ENCODE measurements at places on chromosomes 6 and 20.

DNA sequence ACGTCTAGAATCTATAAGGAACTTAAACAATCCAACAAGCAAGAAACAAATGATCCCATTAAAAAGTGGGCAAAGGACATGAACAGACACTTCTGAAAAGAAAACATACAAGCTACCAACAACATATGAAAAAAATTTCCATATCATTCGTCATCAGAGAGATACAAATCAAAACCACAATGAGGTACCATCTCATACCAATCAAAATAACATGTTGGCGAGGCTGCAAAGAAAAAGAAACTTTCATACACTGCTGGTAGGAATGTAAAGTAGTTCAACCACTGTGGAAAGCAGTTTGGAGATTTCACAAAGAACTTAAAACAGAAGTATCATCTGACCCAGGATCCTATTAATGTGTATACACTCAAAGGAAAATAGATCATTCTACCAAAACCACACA is 243.9 kb upstream of the RUNX2 start:
- DNase-seq: no peak

DNA sequence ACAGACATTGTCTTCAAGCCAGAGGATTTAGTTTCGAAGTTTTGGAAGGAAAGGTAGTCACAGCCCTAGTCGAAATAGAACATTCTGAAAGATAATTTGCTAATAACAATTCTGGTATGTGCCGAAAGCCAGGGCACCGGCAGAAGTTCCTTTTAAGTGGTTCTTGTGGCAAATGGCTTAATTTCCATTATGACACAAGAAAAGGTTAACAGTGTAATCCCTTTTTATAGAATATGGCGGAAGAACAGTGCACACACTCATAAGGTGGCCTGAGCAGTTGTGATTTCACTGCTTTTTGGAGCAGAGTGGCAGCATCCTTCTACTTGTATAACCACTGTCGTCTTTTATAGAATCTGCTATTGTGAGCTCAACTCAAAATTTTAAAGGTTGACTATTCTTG is 152.4 kb downstream of the SASH1 start:
- DNase-seq: no peak

DNA sequence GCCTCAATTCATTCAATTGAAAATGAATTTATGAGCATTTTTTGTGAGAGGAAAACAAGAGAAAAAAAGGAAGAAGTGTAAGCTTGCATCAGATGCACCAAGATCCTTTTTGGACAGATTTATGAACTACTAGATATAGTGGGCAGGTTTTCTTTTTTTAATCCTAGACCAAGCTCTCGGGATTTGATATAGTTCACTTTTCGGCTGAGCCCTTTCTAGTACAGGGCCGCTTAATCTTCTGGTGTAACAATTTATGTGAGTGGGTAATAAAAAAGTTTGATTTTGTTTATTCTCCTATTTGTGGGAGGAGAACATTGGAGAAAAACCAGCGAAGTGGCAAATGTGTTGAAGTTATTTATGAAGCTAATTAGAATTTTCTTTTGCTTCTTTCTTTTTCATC is 538.0 kb downstream of the UTRN start:
- no peak for DNase-seq

DNA sequence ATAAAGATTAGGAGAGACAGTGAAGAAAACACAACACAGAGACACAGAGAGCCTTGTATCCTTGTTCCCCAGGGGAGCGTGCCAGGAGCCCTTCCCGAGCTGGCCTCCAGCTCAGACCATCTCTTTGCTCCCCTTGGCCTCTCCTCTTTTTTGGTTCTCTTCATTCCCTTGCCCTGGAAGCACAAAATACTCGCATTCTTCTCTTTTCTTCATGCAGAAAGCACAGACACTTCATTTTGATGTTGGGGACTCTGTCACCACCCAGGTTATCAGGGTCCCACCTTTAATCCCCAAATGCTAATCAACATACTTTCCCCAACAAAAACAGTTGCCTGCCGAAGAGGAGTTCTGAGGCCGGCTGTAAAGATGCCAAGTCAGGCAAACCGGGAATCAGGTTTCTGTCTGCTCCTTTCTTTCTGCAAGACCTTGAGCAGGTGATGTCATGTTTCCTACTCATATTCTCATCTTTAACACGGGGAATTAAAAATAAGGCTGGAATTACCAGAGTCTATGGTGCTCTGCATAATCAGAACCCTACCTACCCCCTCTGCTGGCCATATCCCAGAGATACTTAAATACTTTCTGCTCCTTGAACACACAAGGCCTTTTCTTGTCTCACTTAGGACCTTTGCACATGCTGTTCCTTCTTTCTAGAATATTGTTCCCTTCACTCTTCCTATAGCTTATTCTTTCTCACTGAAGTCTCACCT is 21.7 kb downstream of the TGM6 start:
- DNase-seq: no peak

DNA sequence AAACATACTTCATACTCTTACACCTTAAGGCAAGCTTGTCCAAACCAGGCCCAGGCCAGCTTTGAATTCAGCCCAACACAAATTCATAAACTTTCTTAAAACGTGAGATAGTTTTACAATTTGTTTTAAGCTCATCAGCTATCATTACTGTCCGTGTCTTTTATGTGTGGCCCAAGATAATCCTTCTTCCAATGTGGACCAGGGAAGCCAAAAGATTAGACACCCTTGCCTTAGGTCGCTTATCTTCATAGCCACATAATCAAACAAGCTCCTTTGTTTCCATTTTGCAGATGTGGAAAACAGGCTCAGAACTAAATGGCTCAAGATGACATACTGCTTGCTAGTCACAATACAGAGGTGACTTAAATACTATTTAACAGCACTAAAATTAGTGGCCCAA is 6.0 kb downstream of the SALL4 start:
- no peak for DNase-seq

DNA sequence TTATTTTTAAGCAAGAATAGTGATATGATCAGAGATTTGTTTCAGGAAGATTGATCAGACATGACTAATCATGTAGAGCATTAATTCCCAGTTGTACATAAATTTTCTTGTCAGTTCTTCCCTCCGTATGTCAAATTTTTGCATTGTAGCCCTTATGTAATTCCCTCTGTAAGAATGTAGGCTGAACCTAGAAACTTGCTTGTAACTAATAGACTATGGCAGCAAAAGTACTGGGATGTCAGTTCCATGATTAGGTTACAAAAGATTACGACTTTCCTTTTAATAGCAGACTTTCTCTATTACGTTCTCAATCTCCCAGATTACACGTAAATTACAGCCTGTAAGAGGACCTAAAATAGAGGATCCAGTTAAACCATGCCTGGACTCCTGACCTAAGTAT is 79.4 kb upstream of the EPHA7 start:
- DNase-seq: no peak

DNA sequence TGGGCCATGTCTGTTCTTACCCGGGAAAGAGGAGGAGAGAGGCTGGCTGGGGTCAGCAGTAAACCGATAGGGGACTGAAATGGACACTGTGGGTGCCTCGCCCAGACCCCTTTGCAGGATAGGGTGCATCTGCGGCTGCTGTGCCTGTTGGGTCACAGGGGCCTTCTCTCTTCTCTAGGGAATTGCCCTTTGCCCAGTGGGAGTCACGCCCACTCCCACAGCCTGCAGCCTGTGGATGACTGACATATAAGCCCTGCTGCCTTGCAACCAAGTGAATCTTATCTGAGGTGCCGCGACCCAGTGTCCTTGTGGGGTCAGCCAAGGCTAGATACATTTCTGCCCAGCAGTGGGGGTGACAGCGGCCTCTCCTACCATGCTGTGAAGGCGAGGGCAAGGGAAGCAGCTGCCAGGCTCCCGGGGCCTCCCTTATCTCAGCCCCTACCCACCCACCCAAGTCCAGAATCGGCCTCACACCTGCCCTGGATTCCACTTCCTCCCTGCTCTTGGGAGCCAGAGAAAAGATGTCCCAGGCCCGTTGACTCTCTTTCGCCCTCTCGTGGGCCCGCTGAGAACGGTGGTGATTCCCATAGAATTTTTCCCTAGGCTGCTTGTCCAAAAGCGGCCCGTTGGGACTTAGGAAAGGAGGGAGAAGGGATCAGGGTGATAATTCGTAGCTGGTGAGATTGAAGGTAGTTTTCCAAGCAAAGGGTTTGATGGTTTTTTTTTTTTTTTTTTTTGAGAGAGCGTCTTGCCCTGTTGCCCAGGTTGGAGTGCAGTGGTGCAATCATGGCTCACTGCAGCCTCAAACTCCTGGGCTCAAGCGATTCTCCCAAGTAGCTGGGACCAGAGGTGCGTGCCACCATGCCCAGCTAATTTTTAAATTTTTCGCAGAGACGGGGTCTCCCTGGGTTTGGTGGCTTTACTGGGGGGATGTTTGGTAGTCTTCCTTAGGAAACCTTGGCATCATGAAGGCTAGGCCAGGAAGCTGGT is 76.4 kb upstream of the RNF24 start:
- no peak for DNase-seq

DNA sequence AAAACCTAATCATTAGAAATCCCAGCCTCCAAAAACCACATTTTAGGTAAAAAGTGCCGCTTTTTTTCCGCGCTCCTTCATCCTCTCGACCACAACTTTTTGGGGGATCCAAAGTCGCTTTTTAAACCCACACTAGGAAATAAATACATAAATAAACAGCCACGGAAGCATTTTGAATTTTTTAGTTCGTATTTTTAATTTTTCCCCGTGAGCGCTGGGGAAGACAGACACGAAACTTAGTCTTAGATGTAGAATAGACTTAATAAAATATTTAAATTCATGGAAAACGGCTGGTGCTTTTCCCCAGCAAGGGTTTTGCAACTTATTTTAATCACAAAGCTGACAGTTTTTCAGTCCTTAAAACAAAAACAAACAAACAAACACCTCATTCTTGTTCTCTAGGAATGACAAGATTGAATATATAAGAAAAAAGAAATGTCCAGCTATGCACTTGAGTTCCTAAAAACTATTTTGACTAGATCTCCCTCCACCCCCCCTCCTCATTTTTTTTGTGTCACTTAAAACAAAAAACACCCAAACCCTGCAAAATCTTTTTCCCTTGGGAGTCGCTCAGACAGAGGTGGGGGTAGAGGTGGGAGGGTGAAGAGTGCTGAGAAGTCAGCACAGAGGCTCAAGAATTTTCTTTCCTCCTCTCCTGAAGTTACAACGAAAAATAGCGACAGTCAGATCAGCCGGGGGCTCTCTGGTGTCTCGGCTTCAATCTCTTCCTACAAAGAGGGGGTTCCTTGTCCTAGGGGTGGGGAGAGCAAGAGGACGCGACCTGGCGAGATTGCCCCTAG is 43.4 kb upstream of the SUPT3H start:
- DNase-seq: no peak

DNA sequence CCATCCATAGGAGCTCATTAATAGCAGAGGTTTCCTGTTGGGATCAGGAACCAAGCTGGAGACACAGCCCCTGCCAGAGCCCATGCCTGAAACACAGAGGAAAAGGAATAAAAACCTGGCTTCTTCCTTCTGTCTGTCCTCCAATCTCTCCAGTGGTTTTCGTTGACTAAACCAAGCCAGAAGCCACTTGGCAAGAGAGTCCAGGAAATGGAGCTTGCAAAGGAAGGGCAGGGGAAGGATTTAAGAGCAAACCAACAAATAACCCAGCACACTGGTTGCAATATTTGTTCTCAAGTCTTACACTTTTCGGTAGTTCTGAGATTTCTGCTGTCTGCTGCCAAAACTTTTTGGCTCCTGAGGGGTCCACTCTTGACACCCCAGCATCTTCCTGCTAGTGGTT is 137.0 kb upstream of the BMP2 start:
- DNase-seq: no peak

GRCh38 chr20:33606118-33606771 is 55.9 kb upstream of the C20orf144 start:
- DNase-seq: no peak

- DNase-seq: no peak
These were observed 25.9 kb upstream of the PRELID3B start for GRCh38 chr20:59068534-59068933.

DNA sequence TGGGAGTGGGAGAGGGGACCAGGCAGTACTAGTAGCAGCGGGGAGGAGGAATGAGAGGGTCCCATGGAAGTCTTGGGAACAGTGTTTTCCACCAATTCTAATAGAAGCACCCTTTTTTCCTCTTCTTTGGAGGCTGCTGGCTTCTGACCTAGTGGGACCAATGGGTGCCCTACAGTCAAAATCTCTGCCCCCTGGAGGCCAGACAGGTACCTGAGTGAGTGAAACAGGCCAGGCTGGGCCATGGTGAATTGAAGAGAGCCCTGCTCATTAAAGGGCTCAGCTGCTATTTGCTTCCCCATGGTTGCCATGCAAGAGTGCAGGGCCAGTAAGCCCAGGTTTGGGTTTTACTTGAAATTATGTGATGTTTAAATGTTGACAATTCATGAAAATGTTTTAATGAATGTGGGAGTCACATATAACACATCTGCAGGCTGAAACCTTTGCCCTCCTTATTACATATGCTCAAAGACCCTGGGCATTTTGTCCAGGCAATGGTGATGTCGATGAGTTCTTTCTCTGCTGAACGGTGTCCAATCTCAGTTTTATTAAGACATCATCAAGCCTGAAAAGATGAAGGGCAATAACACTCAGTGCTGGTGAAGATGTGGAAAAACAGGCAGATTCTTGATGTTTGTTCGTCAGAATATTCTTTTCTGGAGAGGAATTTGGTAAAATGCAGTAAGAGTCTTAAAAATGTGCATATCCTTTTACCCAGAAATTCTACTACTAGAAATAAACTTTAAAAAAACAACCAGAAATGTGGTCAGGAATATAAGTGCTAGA is 42.3 kb upstream of the OCSTAMP start:
- DNase-seq: no peak

DNA sequence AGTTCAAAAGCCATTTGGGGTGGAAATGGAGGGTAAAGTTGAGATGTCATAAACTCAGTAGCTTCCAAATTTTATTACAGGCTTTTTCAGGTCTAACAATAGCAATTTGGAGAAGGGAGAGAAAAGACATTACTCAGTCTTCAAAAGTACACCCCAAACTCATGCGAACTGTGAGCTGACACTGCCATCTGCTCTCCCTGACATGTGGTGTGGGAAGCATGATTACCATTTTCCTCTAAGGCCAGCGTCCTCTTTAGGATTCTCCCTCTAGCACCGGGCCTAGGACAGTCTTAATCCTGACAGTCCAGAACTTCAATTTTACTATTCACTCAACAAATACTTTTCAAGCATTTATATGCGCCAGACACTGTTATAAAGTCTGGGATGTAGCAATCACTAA is 536.0 kb upstream of the JARID2 start:
- no peak for DNase-seq

GRCh38 chr6:165833355-165833754 is 170.3 kb upstream of the PDE10A start:
- DNase-seq: no peak

DNA sequence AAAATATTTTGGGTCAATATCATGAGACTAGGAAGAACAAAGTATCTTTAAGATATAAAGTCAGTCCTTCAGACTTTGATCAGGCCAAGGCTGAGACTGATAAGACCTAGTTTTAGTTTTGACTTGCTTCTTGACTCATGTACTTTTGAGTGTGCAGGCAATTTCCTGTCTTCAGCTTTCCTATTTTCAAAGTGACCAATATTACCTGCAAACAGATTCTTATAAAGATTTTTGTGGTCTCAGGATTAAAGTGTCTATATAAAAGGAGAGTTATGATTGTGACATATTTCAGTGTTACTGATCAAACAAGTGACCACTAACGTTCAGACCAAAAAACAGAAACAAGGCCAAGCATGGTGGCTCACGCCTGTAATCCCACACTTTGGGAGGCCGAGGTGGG is 36.0 kb upstream of the AKIRIN2 start:
- no peak for DNase-seq

Measured in thoracic aorta (tissue), 2 donors.